ENCODE measurements at places on chromosomes 7 and 10. TPM values are rescaled to one million over a fixed set of nuclear protein-coding genes. Genes with fewer than 3 reads are reported as not detected.
A peak's percentile ranks its signal among the peaks of the same experiment; 100 is the strongest.

Gene SEMA4G
- total RNA-seq, result 31.0 TPM

DNA sequence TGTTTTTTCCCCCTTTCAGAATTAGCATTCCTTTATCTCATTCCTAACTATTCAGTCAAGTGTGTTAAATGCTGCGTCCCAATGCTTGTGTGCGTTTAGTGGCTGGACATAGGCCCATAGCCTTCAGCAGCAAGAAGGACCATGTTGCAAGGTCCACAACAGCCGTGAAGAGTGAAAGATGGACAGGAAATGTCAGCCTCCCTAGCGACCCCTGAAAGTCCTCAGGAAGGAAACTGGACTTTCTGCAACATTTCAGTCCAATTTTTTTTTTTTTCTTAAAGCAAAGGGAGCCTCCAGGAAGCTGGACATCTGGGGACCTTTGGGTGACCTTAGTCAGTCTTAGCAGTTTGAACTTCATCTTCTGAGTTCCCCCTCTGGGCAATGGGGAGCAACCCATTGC, 550.7 kb upstream of the MGMT start:
- no peaks in the 10 kb centered on the region for H3K27me3 ChIP-seq
- no peak overlapping the region for H3K4me3 ChIP-seq
- no peak overlapping the region for H3K27ac ChIP-seq
- H3K36me3 ChIP-seq, result no peaks in the 10 kb centered on the region
- DNase-seq, result no peak

Gene HHEX
- 3.0 TPM for total RNA-seq

- H3K4me3 ChIP-seq, result peak overlapping the region; percentile 13
- peaks cover 20% of the 10 kb centered on the region for H3K4me1 ChIP-seq
Observed at GRCh38 chr10:100827819-100828737, 82.7 kb downstream of the PAX2 start.

Gene PITX3
- total RNA-seq, result not detected

Gene ZNF273
- 11.5 TPM for total RNA-seq

- no peaks in the 10 kb centered on the region for H3K27me3 ChIP-seq
- no peak overlapping the region for H3K27ac ChIP-seq
- no peak overlapping the region for H3K4me3 ChIP-seq
Observed at GRCh38 chr10:84076540-84077195, 62.6 kb upstream of the GHITM start.

DNA sequence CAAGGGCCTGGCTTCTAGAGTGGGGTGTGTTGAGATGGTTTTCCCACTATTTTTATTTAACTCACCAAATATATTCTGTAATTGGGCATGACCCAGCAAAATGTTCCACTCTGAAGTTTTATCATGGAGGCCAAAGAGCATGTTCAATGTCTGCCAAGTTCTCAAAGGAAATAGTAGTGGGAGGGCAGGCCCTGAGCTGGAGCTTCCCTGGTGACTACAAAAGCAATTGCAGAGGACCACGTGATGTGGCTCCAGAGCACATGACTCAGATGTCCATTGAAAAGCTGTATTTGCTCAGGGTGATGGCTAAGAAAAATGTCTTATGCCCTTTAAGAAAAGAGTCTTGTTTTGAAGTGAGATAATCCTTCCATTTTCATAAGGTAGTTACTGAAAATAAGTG, 1024.8 kb downstream of the LRMDA start:
- H3K27ac ChIP-seq, result no peak overlapping the region
- no peak overlapping the region for H3K4me3 ChIP-seq
- DNase-seq, result no peak

- H3K27ac ChIP-seq, result peak overlapping the region; percentile 54
- no peak for DNase-seq
- H3K36me3 ChIP-seq, result no peaks in the 10 kb centered on the region
Observed at GRCh38 chr10:69426376-69426727, 9.6 kb upstream of the TACR2 start.

Gene CDK14
- total RNA-seq, result 13.7 TPM

DNA sequence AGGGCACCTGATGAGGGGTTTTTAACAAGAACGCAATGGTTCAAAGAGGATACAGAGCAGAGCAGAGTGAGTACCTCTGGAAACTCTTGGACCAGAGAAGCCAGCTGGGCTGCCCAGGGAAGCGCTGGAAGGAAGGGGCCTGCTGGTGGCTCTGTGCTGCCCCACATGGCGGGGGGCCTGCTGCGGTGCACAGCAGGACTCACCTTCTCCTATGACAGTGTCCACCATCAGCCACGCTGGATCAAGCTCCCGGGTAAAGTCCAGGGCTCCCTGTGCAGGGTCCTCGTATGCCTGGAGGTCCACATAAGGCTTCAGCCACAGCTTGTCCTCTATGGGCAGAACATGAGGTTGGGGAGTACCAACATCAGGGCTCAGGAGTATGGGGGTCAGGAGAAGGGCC, 12.5 kb downstream of the EPHA1 start:
- H3K4me1 ChIP-seq, result no peaks in the 10 kb centered on the region
- no peaks in the 10 kb centered on the region for H3K27me3 ChIP-seq
- no peak overlapping the region for H3K27ac ChIP-seq
- H3K36me3 ChIP-seq, result no peaks in the 10 kb centered on the region
- H3K4me3 ChIP-seq, result no peak overlapping the region

DNA sequence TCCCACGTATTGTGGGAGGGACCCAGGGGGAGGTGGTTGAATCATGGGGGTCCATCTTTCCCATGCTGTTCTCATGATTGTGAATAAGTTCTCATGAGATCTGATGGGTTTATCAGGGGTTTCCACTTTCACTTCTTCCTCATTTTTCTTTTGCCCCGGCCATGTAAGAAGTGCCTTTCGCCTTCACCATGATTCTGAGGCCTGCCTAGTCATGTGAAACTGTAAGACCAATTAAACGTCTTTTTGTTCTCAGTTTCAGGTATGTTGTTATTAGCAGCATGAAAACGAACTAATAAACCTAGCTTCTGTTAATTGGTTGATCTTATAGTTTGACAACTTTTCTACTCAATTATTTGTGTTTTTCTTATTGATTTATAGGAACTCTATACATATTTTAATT, 206.3 kb downstream of the NXPH1 start:
- no peaks in the 10 kb centered on the region for H3K27me3 ChIP-seq
- no peak for DNase-seq
- H3K4me3 ChIP-seq, result no peak overlapping the region
- no peaks in the 10 kb centered on the region for H3K36me3 ChIP-seq

Gene IFIT1B
- total RNA-seq, result not detected

DNA sequence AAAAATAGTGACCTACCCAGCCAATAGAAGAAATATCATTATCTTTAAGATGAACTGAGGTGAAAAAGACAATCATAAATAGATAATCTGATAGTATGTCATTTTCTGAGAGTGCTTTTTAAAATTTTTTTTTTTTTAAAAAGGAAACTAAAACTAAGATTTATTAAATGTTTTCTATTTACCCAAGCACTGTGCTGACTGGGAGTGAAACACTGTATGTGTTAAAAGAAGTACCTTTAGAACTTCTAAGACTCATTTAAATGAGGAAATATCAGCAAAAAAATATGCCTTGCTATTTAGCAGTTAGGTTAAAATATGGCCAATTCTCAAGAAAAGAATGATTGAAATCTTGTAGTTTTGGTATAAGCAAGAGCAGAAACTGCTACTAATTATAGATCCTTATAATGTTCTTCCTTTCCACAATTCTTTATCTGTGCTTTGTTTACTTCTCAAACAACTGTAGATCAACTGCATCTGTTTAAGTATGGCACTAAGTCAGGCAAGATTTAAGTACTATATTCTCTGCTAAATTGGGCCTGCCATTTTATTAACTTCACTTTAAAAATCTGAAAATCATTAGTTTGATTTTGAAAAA, 39.5 kb upstream of the WNT2 start:
- H3K27ac ChIP-seq, result no peak overlapping the region
- no peak for DNase-seq
- no peaks in the 10 kb centered on the region for H3K36me3 ChIP-seq
- H3K4me1 ChIP-seq, result no peaks in the 10 kb centered on the region

DNA sequence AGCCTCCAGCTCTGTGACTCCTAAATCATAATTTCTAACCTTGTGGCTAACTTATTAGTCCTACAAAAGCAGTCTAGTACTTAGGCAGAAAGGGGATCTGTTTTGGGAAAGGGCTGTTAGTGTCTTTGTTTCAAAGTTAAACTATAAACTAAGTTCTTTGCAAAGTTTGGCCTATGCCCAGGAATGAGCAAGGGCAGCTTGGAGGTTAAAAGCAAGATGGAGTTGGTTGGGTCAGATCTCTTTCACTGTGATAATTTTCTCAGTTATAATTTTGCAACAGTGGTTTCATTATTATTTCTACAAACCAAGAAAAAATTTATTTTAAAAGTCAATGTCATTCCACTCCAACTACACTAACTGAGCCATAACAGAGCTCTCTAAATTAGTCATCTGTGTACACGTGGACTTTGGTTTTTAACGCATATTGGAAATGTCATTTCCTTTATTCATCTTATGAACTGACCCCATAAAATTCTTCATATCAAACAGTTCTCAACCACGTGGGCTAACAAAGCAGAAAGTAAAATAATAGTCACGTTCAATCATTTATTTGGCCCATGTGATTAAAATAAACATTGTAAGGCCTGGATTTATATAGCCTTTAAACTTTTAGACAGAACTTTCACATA, 143.2 kb upstream of the C7orf33 start:
- no peaks in the 10 kb centered on the region for H3K27me3 ChIP-seq
- peak; percentile 23 for DNase-seq
- no peaks in the 10 kb centered on the region for H3K36me3 ChIP-seq
- peak overlapping the region; percentile 77 for H3K27ac ChIP-seq
- H3K4me3 ChIP-seq, result no peak overlapping the region
- H3K4me1 ChIP-seq, result no peaks in the 10 kb centered on the region

DNA sequence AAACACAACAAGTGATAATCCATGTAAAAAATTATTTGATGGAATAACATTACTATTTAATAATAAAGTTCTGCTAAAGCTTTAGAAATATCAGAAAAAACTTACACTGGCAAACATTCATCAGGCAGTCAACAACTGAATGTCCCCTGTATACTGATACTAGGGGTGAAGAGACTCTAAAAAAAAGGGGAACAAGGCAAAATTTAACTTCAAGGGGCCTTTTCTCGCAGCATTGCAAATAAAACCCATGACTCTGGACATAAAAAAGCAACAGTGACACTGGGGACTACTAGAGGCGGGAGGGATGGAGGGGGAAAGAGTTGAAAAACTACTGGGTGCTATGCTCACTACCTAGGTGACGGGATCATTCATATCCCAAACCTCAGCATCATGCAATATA, 5.8 kb upstream of the IFRD1 start:
- peaks cover 6% of the 10 kb centered on the region for H3K4me1 ChIP-seq
- H3K27ac ChIP-seq, result no peak overlapping the region
- no peaks in the 10 kb centered on the region for H3K27me3 ChIP-seq
- H3K4me3 ChIP-seq, result no peak overlapping the region

GRCh38 chr10:43090188-43090587, 13.3 kb downstream of the RET start:
- H3K27ac ChIP-seq, result no peak overlapping the region
- DNase-seq, result no peak
- H3K36me3 ChIP-seq, result no peaks in the 10 kb centered on the region
- no peaks in the 10 kb centered on the region for H3K27me3 ChIP-seq

DNA sequence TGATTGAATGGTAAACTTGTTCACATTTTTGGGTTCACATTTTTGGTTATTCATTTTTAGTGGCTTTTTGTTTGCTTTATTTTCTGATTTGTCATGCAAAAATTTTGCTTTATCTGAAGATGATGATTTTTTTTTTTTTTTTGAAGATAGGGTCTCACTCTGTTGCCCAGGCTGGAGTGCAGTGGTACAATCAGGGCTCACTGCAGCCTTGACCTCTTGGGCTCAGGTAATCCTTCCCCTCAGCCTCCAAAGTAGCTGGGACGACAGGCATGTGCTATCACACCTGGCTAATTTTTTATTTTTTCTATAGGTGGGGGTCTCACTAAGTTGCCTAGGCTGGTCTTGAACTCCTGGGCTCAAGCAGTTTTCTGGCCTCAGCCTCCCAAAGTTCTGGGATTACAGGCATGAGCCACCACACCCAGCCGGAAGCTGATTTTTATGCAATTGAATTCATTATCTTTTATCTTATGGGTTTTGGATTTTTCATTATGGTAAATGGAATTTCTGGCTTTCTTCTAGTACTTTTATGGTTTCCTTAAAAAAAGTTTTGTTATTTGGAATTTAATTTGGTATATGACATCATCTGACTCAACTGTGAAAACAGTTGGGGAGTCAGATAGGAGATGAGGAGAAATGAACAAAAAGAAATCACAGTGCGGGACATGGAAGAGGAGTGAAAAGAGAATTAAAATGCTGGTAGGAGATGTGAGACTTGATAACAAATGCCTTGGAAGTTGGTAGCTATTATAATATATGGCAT, 158.7 kb downstream of the LRMDA start:
- H3K36me3 ChIP-seq, result no peaks in the 10 kb centered on the region
- no peak overlapping the region for H3K27ac ChIP-seq

GRCh38 chr7:30027065-30027456, 559 bp upstream of the FKBP14 start:
- H3K4me1 ChIP-seq, result peaks cover 3% of the 10 kb centered on the region
- H3K27ac ChIP-seq, result peak overlapping the region; percentile 79
- no peaks in the 10 kb centered on the region for H3K27me3 ChIP-seq
- H3K4me3 ChIP-seq, result peak overlapping the region; percentile 76
- peak; percentile 60 for DNase-seq

Gene AGMO
- total RNA-seq, result 0.27 TPM

- H3K27ac ChIP-seq, result no peak overlapping the region
- no peak for DNase-seq
- H3K4me1 ChIP-seq, result no peaks in the 10 kb centered on the region
- no peaks in the 10 kb centered on the region for H3K27me3 ChIP-seq
- no peaks in the 10 kb centered on the region for H3K36me3 ChIP-seq
Observed at GRCh38 chr7:8719102-8719501, 285.7 kb downstream of the NXPH1 start.

GRCh38 chr7:123460616-123461015, 73.8 kb downstream of the IQUB start:
- no peak overlapping the region for H3K4me3 ChIP-seq
- H3K27me3 ChIP-seq, result no peaks in the 10 kb centered on the region
- no peaks in the 10 kb centered on the region for H3K36me3 ChIP-seq
- no peak overlapping the region for H3K27ac ChIP-seq
- no peaks in the 10 kb centered on the region for H3K4me1 ChIP-seq

Gene IGFBP1
- not detected for total RNA-seq

DNA sequence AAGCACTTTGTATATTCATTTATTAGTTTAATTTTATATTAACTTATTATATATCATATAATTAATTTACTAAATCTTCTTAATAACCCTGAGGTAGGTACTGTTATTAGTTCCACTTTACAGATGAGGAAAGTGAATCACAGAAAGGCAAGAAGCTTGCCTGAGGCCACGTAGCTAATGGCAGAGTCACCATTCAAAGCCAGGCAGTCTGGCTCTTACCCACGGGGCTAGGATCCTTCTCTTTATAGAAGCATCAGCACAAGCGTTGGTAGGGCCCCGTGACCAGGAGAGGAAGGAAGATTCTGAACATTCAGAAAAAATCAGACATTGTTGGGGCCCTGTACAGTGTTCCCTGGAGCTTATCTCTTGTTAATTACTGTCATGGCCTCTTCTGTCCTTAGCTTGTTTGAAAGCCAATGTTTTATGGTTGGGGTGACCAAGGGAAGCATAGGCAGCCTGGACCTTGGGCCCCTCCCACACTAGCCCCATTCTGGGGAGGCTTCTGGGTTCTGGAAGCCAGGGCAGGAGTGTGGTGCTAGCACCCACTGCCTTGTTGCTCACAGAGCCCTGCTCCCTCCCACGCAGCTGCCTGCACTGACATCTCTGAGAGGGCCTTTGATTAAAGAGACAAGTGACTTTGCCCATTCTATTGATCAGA, 31.1 kb upstream of the SLF2 start:
- no peaks in the 10 kb centered on the region for H3K4me1 ChIP-seq
- DNase-seq, result no peak
- no peak overlapping the region for H3K27ac ChIP-seq
- H3K4me3 ChIP-seq, result no peak overlapping the region
- H3K27me3 ChIP-seq, result no peaks in the 10 kb centered on the region
- no peaks in the 10 kb centered on the region for H3K36me3 ChIP-seq
